HTR-8/SVneo (cell line): ENCODE measurements at places on chromosomes 1 and 21.

- DNase-seq = no peak
Observed at GRCh38 chr1:174358786-174359453, 88.8 kb upstream of the GPR52 start.

- no peak for DNase-seq
Observed at GRCh38 chr1:118827636-118828035, 160.5 kb downstream of the TBX15 start.

- DNase-seq = no peak
Observed at GRCh38 chr1:39509360-39510009, 18.0 kb downstream of the BMP8A start.

- DNase-seq = no peak
Observed at GRCh38 chr1:177783051-177783450, 186.8 kb downstream of the SEC16B start.

- DNase-seq = no peak
Observed at GRCh38 chr1:180524915-180525714, 22.7 kb upstream of the ACBD6 start.

DNA sequence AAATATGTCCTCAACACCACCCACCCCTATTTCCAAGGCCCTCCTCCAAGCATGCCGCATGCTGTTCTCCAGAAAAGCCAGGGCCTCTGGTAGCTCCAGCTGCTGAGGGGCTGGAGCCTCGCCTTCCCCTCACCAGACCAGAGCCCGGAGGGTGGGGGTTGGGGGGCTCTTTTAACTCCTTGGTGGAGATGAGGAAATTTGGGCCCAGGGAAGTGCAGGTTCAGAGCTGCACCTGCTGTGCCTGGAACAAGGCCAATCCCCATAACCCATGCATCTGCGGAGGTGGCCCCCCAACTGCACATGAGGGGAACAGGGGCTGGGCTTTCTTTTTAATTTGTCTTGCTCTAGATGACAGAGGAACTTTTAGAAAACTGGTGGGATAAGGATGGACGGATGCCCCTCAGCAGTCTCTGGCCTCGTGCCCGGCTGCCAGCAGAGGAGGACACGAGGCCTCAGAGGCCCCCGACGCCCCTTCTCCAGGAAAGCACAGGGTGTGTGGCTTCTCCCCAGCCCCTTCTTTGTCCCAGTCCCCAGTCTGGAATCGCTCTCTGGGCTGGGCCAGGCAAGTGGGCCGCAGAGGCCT, 550 bp upstream of the SELENON start:
- no peak for DNase-seq

- no peak for DNase-seq
Observed at GRCh38 chr1:89201106-89201794, 2.5 kb upstream of the GBP4 start.
